Fibroblast of skin of scalp (primary cell): ENCODE measurements at places on chromosomes 6 and 20.

DNA sequence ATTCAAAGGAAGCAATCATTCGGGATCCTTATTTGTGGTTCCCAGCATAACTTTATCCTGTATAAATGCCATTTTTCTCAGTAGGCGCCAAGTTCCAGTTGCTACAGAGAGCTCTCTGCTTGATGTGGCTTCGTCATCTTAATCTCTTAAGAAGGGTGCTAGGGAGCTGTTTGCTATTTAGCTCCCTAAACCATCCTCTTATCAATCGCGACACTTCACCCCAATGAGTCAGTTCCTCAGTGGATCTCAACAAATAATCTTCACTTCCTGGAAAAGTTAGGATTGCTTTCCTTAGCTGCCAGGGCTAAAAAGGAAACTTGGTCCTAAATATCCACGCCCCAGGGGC is 1.3 kb upstream of the NKAIN2 start:
- no peak for DNase-seq

DNA sequence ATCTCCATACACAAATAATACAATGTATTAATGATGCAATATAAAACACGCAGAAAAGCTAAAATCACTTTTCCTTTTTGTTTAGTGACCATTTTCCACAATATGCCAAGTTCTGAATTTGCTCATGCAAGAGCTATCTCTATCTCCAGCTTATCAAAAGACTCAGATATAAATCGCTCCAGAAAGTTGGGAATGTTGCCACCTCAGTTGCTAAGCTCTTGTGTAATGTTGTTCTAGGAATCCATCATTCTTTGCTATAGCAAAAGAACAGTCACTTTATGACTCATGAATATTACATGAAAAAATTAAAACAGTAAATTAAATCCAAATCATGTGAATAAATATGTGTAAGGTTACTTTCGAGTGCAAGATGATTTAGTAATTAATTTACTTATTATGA is 8.7 kb downstream of the PLAGL1 start:
- DNase-seq, result peak; percentile 65

GRCh38 chr6:92174398-92175073 is 1244.8 kb downstream of the EPHA7 start:
- no peak for DNase-seq

DNA sequence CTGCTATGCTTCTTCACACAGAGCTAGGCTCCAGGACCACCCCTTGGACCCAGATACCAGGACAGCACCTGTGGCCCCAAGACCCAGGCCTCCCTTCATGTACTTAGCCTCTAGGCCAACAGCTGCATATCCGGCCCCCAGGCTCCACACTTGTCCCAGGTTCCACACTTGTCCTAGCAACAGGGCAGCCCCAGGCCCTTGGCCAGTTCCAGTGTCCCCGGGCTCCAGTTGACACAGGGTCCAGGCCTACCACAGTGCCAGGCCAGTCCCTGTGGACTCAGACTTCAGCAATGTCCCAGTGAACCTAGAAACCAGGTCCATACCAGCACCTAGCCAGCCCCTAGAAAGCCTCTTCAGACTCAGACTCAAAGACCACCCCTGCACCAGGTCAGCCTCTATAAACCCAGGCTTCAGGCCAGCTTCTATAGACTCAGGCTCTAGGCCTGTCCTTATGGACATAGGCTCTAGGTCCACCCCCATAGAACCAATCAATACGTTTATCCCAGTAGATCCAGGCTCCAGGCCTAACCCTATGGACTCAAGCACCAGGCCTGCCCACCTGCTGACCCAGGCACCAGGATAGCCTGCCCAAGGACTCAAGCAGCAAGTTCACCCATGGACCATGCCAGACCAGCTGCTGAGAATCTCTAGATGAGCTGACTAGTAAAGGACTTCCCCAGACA is 46.3 kb downstream of the RCAN2 start:
- no peak for DNase-seq

DNA sequence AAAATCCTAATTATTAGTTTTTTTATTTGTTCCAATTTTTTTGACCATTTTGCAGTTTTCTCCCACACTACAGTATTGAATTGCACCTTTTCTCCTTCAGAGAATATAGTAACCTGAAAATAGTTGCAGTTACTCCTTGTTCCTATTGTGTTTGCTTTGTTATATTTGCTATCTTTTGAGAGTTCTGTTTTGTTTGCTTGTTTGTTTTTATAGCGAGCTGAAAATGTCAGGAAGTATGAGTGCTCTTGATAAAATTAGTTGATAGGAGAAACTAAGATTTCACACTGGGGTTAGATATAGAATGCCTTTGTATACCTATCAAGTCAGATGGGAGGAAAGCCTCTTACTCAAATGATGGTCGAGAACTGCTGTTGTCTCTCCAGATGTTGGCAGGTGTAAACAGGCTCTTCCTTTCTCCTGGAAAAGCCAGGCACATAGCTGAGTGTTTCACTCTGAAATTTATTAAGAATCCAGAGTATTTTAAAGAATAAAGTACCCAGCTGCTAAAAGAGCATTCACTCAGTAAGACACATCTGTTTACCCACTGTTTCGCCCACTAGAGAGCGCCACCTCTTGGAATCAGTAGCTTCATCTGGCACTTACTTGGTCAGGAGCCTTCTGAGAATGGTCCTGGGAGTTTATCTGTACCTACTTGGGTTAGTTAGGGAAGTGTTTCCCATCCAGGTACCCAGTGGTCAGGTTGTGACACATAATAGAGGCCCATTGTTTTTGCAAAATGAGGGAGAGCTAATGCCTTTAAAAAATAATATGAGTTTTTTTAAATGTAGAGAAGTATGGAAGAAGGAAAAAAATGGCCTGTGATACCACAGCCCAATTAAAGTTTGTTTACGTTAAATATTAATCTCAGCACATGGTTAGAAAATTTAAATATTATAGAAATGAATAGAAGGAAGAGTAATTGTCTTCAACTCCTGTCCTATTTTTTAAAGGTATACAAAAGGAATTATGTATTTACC is 11.2 kb downstream of the NT5DC1 start:
- DNase-seq, result peak; percentile 38

GRCh38 chr6:55293116-55293515 is 34.2 kb upstream of the GFRAL start:
- DNase-seq, result no peak

GRCh38 chr20:54479138-54479906 is 3.9 kb downstream of the DOK5 start:
- peak; percentile 39 for DNase-seq

GRCh38 chr20:11676630-11677287 is 240.9 kb upstream of the BTBD3 start:
- peak; percentile 55 for DNase-seq

- no peak for DNase-seq
Observed at GRCh38 chr20:20102716-20103258, 50.5 kb downstream of the CFAP61 start.

DNA sequence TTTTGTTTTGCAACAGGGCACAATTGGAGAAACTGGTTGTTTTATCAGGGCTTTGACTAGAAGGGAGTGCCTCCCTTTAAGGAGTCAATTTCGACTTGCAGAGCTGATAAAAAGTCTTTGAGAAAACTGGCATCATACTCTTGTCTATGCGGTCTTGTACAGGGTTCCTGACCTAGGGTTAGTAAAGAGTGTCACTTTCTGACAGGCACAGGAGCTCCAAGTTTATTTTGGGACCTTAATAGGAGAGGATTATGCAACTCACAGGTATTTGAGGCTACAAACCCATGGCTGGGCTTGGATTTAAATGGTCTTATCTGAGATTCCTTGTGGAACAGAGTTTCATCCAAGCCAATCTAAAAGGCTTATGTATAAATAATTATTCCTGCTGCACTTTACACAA is 365.4 kb downstream of the HTR1B start:
- DNase-seq, result no peak

DNA sequence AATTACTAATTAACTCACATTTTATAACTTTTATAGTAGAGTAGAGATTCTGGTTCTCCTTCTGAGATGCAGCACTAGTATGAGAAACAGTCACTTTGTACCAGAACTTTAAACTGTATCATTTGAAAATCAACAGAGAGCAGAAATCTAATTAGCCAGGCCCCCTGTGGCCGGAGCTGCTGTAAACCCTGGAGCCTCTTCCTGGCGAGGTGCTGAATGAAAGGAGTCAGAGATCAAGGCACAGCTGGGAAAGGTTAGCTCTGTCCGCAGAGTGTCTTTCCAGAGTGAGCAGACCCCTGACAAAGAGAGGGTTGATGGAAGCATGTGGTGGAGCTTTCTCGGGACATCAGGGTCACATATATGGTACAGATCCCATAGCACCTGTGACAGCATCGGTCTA is 703.8 kb downstream of the RFPL4B start:
- DNase-seq, result peak; percentile 20

DNA sequence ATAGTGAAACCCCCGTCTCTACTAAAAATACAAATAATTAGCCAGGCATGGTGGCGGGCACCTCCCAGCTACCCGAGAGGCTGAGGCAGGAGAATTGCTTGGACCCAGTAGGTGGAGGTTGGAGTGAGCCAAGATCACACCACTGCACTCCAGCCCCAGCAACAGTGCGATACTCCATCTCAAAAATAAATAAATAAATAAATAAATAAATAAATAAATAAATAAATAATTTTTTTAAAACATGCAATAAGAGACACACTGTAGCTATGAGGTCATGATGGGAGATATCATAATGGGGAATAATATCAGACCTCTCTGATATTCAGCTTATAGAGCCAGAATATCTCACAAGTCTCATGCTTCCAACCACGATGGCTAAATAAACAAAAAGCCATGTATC is 82.3 kb downstream of the CD24 start:
- DNase-seq, result no peak
